ENCODE measurements at places on chromosomes 16 and 17.
A peak's percentile ranks its signal among the peaks of the same experiment; 100 is the strongest.

GRCh38 chr16:23288209-23288608 is 13.9 kb upstream of the SCNN1B start:
- DNase-seq = no peak

- DNase-seq = no peak
Measured at GRCh38 chr16:77853161-77853560, 64.8 kb downstream of the VAT1L start.

DNA sequence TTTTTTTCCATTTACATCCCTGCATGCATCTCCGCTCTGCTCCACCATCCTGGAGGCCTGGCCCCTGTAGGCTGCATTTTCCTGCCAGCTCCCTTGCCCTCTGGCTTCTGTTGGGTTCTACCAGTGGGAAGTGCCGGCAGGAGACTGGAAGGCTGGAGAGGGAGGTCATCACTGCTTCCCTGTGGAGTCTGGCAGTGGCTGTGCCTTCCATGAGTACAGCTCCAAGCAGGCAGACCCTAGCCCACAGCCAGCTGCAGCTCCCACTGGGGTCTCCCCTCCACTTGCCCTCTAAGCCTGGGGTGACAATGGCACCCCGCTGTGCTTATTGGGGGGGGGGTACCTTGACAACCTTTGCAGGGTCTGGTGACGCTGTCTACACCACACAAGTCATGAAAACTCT is 37.3 kb downstream of the MMP15 start:
- DNase-seq = no peak

GRCh38 chr16:67248401-67249177 is at the start of gene SLC9A5:
Gene SLC9A5 (plus strand): TSS chr16:67248979. CDS start chr16:67249015, 36 bp downstream.
- DNase-seq = no peak

DNA sequence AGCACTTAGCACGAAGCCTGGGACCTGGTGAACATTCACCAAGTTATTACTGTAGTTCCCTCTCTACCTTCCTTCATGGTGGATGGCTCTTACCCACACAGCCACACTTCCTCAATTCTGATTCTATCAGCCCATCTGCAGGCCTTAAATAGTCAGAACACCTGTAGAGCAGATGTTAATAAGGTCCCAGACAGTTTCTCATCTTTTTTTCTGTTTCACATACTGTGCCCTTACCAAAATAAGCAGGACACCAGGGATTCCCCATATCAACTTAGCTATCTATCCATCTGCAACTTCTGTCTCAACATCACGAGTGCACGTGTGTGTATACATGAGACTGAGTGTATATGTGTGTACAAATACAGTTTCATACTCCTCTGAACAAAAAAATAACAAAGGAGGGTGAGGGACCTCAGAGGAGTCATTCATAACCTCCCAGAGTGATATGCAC is 2.8 kb downstream of the RECQL5 start:
- no peak for DNase-seq

DNA sequence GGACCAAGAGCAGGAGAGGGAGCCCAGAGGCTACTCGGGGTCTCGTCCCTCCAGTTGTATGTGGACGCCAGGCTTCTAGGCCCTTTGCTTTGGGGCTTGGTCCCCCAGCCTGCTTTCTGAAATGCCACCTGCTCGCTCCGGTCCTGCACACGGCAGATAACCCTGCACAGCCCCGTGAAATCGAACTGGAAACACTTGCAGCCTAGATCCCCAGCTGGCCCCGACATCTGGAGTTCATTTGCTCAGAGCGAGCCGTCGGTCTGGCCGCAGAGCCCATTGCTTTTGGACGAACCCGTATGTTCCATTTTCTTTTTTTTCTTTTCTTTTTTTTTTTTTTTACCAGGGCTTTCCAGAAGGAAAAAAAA is 22.9 kb downstream of the C1QTNF1 start:
- no peak for DNase-seq

GRCh38 chr17:32288615-32289014 is 23.0 kb downstream of the RHBDL3 start:
- DNase-seq = no peak

DNA sequence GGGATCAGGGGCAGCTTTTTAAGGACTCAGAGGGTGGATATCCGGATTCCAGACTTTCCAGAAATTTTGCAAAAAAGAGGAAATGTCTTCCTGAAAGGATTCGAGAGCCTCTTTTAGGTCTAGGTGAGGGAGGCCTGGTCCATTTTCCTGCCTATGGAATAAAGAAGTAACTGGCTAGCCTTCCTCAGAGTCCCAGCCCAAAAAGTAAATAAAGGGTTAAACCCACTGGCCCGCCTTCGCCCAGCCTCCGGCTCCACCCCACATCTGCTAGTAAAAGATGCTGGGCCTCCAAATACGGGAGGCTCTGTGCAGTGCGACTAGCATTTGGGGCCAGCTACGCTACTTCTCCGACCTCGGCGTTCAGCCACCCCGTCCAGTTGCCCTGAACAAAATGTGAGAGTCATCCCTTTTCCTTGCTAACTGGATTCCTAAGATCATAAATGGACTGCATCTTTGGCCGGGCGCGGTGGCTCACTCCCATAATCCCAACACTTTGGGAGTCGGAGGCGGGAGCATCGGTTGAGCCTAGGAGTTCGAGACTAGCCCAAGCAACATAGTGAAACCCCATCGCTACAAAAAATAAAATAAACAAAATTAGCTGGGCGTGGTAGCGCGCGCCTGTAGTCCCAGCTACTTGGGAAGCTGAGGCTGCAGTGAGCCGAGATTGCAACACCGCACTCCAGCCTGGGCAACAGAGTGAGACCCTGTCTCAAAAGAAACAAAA is 824 bp upstream of the MPP2 start:
- DNase-seq = peak; percentile 54

DNA sequence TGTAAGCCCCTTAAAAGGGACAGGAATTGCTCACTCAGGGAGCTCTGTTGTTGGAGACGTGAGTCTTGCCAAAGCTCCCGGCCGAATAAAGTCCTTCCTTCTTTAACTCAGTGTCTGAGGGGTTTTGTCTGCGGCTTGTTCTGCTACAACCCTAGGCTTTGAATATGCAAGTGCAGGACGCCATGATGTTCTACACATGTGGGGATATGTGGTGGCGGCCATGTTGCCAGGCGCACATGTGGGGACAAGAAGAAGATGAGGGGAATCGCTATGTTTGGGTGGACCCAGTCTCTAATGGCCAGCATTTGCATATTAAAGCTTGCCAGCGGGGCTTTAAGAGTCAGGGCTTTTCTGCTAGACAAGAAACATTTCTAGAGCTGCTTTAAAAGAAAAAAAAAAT is 96.8 kb upstream of the CA10 start:
- no peak for DNase-seq

GRCh38 chr16:50831751-50832150 is 89.9 kb downstream of the CYLD start:
- no peak for DNase-seq

- no peak for DNase-seq
Measured at GRCh38 chr16:50445621-50446555, 77.1 kb upstream of the BRD7 start.

GRCh38 chr16:84613408-84614072 is 4.3 kb downstream of the COTL1 start:
- DNase-seq = no peak

DNA sequence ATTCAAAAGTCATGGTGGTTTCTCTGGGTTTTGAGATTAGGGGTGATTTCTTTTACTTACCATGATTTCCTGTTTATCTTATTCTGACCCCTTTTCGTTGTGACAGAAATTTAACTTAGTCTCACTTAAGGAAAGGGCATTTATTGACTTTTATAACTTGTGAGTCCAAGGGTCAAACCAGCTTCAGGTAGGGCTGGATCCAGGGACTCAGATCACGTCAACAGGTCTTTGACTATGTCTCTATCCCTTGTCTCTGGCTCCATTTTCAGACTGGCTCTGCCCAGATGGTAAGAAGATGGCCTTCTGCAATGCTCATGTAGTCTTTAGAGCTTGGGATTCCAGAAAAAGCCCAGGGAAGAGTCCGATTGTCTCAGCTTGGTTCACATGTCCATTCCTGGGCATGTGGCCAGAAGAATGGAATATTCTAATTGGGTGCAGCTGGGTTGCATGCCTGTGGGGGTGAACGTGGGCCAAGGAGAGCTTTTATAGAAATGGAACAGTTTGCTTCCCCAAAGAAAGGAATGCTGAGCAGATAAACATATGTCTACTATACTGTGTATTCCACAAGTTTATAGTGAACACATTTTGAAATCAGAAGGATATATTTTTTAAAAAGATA is 13.4 kb downstream of the USP43 start:
- no peak for DNase-seq

GRCh38 chr17:78401246-78401645 is 22.8 kb downstream of the PGS1 start:
- DNase-seq = no peak

DNA sequence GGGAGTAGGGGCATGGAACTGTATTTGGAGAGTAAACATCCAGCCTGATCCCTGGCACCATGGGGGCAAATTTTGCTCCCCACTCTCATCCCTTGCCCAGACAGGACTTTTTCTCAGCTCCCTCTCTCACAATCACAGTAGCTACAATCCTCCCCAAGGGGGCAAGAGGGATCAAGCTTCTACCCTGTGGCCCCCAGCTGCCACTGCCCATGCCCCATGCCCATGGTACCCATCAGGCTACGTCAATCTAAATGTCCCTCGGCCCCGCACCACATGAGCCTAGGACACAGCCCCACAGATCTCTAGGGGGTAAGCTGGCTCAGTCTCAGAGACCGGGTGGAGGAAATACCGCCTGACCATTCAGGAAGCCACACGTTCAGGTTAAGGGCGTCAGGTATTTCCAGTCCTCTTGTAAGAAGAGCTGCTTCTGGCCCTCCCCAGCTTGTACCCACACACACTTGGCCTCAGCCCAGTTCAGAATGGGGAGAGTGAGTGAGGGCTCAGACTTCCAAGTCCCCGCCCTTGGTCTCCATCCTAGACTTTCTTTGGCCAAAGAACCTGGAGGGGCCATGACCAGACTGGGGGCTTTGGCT is 1.8 kb downstream of the CACNB1 start:
- no peak for DNase-seq

DNA sequence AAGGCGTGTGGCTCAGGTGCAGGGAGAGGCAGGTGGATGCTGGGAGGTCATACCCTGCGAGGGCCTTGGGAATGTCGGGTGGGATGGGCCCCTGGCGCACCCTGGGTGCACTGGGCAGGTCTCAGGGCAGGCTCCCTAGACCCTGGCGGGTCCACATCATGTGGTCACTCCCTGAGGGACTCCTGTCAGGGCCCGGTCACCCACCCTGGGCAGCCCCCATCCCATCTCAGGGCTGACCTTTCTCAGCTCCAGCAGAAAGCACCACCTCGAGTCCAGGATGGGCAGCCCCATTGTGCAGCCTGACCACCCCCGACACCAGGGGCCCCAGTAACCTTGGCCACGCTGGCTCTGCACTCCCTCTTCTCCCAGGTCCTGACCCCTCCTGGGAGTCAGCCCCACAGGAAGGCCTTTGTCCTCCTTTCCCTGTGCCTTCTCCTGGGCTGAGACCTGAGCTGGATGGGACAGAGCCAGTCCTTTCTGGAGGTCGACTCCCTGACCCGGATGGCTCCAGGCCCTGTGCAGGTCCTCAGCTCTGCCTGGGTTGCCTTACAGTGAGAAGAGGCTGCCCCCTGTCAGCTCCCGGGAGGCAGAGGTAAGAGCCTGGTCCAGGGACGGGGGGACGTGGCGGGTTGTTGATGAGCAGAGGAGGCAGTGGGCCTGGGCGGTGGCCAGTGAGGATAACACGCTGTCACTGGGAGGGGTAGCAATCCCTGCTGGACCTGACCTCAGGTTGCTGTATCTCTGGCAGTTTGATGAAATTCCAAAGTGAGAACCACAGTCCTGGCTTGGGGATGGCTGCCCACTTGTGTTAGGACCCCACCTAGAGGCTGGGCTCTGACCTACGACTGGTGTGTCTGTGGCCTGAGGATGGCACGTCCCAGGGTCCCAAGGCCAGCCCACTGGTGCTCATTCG is 77.9 kb downstream of the GOSR1 start:
- DNase-seq = no peak
